Osteocyte (in vitro differentiated cells): ENCODE measurements at places on chromosomes 1 and 21.

DNA sequence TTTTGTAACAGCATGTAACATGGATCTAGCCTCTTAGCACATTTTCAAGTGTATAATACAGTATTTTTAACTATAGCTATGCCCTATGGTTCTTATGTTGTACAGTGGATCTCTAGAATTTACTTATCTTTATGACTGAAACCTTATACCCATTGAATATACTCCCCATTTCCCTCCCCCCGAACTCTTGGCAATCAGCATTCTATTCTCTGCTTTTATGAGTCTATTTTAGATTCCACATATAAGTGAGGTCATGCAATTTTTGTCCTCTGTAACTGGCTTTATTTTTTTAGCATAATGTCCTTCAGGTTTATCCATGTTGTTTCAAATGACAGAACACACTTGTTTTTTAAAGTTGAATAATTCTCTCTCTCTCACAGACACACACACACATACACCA lies 3.1 kb upstream of the GBP6 start:
- DNase-seq = no peak

GRCh38 chr1:14826172-14826636 lies 227.7 kb downstream of the KAZN start:
- DNase-seq = no peak

DNA sequence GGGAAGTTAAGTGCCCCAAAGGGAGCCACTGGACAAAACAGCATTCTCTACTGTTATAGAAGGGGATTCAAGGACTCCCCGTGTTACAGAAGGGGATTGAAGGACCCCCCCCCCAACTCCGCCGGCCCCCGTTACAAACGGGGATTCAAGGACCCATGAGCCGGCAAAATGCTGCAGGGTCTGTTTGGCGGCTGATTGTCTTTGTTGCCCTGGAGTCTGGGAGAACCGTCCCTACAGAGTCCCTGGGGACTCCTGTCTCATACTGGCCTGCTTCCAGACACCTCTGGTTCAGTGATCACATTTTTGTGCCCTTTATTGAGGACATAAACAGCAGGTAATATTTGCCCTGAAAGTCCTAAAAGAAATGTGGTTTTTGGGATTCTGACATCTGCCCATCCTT lies 96.4 kb downstream of the SYF2 start:
- no peak for DNase-seq

DNA sequence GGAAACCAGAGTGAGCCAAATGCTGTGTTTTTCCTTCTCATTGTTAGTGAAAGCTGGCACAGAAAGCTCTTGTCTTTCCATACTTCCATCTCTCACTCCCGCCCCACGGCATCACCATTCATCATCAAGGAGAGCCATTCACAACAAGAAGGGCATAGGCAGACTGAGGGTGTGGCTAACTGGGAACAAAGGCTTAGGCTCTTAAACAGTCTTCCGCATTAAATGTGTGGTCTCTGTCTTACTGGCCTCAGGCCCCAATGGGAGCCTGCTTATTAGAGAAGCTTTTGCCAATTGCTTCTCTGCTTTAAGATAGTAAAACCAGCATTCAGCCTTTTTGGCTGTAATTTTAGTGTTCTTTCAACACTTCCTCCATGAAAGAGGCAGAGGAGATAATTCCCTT lies 51.4 kb downstream of the TNFSF18 start:
- no peak for DNase-seq

- DNase-seq = no peak
These were observed 2.1 kb downstream of the F3 start for GRCh38 chr1:94539496-94539895.

- no peak for DNase-seq
These were observed 3.1 kb downstream of the SLC41A1 start for GRCh38 chr1:205809942-205810345.

- DNase-seq = no peak
These were observed 212.8 kb upstream of the RAB4A start for GRCh38 chr1:229058111-229058561.

DNA sequence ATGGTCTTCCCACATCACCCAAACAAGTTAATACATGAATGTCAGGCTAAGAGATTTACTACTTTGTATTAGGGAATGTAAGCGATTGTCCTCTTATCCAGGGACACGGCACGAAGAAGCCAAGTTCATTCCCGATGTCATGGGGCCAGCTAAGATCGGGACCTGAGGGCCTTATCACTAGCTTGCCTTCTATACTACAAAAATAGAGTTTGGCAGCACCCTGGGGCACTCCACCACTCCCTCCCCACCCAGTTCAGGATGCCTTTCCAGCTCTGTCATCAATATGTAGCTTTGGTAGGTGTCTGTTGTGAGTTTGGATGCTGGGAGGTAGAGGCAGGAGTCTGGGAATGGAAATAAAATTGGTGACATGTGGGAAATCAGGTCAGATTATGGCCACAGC lies 197.5 kb downstream of the ATG4C start:
- no peak for DNase-seq

DNA sequence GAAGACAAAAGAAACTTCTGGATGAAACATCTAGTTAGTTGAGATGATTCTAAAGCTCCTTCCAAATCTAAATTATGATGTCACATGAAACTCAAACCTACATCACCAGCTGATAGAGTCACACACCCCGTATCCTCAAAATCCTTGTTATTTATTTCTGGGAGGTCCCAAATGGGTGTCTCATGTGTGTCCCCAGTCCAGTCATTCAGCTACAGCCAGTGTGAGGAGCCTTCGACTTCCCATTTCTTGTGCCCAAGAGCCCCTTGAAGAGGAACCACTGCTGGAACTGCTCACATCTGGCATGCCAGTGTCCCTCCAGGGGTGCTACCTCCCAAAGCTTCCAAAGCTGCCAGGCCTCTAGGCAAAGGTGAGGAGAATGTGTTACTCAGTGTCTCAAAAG lies 32.5 kb upstream of the KCNA3 start:
- no peak for DNase-seq

DNA sequence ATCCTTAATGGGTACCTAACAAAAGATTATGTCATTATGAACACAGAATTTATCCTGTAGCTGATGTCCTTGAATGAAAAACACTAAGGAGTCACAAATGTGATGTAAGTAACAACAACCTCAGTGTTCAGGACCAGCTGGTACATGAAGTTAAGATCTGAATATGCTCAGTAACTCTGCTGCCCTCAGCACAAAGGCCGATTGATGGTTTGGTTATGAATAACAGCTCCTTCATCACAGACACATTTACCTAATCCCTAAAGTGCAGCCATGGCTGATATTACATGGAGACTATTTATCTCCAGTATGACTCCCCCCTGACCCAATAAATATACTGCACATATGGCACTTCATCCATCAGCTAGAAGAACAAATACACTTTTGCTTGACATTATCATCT lies 75.2 kb downstream of the PLPPR5 start:
- DNase-seq = no peak

DNA sequence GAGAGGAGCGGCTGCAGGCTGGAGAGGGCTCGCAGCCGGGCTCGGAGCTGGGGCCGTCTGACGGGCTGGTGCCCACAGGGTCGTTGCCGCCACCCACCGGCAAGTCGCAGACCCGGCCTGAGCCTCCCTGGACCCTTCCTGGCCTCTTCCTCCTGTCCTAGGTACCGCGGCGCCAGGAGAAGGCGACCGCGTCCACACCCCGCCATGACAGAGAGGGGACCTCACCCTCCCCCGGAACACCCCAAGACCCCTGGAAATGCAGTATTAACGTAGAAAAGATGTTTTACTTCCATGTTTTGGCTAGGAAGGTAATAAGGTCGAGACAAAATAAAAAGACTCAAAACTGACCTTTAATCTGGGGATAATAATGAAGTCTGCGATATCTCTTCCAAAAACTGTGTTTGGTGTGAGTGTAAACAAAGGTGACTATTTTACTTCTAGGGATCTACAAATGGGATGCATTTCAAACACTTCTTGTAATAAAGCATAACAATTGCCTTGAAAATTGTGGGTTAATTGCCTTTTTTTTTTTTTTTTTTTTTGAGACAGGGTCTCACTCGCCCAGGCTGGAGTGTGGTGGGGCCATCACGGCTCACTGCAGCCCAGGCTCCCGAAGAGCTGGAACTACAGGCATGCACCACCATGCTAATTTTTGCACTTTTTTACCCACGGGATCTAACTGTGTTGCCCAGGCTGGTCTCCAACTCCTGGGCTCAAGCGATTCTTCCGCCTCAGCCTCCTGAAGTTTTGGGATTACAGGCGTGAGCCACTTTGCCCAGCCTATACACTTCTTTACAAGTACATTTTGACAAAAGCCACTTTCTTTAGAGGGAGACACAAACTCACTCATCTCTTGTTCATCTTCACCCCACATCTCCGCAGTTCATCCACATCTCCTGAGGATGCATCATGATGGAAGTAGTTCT lies 838 bp upstream of the RSRP1 start:
- DNase-seq = no peak
